ENCODE measurements at places on chromosomes 7 and 10.

DNA sequence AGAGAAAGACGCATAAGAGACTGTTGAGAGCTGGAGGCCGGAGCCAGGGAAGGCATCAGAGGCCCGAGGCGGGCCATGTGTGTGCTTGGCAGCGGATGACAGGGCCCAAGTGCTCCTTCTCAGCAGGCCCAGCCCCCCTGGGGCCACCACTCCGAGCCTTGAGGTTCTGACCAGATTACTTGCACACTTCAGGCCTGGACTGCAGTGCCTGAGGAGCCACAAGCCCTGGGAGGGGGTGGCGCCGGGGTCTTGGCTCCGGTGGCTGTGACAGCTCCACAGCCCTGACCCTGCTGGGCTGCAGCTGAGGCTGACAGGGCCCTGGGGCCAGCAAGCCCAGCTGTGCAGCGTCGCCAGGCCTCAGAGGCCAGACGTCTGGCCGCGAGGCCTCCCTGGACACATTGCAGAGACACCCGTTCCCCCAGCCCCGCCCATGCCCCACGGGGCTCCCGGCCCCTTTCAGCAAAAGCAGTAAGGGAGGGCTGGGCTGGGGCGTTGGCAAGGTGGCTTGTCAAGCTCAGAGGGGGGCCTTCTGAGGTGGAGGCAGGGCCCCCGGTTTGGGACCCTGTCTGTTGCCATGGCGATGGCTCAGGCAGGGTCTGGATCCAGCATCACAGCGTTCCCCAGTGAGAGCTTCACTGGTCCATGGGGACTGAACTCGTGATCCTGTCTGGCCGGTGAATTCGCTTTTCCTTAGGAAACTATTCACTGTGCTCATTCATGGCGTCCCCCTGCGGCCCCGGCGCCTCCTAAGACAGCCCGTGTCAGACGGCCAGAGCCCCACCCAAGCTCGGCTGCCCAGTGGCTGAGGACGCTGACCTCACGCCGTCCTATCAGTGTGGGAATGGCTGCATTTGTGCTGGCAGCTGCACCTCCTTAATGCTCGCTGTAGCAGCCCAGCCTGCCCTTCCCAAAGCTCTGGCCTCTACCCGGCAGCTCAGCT lies 5.7 kb downstream of the ELN start:
- DNase-seq, result peak; percentile 67

DNA sequence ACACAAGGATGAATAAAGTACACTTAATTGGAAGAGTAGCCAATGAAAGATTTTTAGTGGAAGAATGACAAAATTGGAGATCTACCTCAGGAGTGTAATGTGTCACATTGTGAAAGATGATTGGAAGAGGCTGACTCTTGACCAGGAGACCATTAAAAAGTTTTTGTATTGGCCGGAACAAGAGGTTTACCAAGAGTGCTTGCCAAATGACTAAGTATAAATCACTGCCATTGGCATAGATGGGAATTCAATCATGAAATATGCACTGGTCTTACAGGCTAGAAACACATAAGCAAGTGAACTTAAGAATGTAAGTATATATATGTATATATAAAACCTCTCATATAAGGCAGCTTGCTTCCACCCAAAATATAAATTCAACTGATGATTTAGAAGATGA lies 58.7 kb upstream of the TFEC start:
- no peak for DNase-seq

GRCh38 chr10:12499076-12499986 lies 150.0 kb downstream of the CAMK1D start:
- peak; percentile 39 for DNase-seq

DNA sequence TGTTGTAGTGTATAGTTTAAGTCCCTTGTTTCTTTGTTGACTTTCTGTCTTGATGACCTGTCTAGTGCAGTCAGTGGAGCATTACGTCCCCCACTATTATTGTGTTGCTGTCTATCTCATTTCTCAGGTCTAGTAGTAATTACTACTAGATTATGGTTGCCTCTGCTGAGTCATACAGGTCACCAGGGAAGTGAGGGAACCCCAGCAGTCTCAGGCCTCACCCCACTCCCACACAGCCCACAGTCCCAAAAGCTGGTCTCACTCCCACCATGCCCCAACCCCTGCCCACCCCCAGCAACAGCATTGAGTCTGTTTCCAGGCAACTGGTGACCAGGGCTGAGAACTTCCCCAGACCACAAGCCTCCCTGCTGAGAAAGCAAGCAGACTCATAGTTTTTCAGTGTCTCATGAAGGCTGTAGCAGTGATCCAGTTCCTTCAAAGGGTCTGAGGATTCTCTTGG lies 88.0 kb downstream of the PLXDC2 start:
- DNase-seq, result no peak

DNA sequence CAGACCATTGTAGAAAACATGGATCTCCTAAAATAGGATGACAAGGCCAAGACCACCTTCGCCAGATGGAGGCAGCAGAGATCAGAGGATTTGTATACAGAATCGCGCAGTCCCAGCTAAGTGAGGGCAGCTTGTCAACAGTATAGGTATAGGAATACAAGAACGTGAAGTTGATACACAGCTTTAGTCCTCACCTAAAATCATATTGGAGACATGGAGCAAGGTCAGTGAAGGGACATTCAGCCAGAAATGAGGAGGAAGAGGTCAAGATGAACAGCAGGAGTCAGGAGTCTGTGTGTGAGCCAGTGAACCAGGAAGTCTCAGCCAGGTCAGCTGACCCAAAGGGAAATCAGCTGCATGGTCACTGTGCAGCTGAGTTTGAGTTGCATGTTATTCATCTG lies 263.4 kb upstream of the PRKCQ start:
- peak; percentile 83 for DNase-seq

- no peak for DNase-seq
Measured at GRCh38 chr7:13841284-13841683, 148.2 kb downstream of the ETV1 start.

GRCh38 chr7:75621124-75621523 lies 117.6 kb downstream of the HIP1 start:
- DNase-seq, result no peak

DNA sequence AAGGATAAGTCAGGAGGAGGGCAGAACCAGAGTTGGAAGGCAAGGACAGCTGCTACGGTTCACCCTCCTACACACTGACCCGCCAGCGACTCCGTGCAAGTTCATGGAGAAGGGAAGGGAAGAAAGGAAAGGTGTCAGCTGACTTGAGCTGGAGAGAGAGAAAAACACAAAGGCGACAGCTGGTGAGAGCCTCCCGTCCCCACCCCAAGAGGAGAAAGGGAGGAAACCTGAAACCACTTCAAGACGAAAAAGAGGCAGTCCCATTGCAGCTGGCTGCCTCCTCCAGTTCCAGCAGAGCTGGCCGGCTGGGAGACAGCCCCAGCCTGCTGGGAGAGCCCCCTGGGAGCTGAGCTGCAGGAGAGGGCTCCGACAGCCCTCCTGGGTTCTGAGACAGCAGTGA lies 75.2 kb downstream of the PARD3 start:
- peak; percentile 14 for DNase-seq

- no peak for DNase-seq
Measured at GRCh38 chr10:93072713-93073538, 767 bp upstream of the CYP26A1 start.

DNA sequence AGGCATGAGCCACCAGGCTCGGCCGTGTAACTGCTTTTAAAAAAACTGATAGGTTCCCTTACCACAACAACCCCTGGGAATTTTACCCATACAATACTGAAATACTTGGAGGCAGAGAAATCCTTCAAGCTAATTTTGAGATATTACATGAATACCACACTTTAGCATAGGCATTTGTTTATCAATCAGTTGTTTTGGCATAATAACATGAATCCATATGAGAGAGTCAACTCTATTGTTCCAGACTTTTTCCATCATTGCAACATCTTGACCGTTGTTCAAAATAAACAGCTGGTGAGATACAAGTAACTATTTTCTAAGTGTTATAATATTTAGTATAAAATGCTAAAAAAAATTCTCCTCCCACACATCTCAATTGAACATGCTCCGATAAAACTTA lies 36.8 kb downstream of the LAMB4 start:
- DNase-seq, result no peak

All from globus pallidus (tissue), 1 donor.